ENCODE measurements at places on chromosomes 13 and 19. TPM values are rescaled to one million over a fixed set of nuclear protein-coding genes. Genes with fewer than 3 reads are reported as not detected.

The ZNF575 gene
- 1.7 TPM for total RNA-seq

The CRTC1 gene
- 8.8 TPM for total RNA-seq

DNA sequence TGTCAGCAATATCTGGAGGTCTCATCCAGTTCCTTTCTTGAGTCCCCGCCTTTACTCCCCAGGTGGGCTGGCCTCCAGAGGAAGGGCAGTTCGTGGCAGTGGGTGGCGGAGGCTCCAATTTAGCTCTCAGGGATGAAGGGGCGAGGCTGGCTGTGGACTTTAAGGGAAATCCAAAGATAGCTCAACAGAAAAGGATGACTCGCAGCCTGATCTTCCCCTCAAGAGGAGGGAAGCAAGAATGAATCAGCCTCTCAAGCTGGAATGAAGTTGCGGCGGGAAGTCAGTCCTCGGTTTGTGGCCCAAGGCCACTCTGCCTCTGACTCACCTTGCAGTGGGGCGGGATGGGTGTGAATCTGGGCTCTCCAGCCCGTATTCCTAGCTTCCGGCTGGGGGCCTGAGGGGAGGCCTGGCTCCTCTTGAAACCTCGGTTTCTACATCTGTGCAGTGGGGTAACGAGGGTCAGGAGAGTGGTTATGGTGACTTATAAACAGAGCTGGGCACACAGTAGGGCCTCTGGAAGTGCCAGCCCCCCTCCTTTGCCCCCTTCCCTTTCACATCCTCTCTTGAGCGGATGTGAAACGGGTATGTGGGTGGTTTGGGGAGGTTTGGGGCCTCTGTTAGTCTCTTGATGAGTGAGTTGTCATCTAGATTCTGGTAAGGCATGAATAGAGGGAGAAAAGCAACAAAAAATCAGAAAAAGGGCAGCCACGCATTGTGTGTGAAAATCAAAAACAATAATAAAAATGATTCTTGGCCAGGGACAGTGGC is 10.5 kb upstream of the SMG9 start:
- no peak for DNase-seq

DNA sequence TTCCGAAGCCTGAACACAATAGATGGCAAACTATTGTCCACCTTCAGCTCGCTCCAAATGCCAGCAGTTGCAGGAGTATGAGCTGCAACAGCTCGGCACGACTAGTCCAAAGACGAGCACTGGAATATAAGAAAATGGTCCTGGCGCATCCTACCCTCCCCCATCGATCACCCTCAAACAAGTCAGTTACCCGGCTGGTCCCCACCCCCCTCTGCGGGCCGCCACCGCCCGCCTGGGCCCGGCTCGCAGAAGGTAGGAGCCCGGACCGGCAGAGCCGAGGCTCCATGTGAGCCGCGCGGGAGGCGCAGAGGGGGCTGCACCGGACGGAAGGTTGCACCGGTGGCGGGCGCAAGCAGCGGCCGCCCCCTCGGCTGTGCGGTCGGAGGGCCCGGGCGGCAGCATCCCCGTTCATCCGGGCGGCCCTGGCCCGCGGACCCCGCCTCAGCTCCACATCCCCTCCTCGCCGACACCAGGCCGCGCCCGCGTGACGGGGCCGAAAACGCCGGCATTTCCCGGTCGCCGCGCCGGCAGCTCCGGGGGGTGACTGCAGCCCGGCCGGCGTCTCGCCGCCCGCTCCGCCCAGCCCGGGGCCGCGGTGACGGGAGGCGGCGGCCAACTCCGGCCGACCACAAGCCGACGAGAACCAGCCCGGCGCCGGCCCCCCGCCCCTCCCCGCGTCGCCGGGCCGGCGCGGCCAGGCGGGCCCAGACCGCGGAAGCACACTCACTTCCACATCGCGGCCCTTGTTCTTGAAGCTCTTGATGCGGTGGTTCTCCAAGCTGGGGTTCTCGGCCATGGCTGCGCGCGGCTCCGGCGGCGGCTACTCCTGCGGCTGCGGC is 552 bp downstream of the KPNA3 start:
- DNase-seq: peak; percentile 78

DNA sequence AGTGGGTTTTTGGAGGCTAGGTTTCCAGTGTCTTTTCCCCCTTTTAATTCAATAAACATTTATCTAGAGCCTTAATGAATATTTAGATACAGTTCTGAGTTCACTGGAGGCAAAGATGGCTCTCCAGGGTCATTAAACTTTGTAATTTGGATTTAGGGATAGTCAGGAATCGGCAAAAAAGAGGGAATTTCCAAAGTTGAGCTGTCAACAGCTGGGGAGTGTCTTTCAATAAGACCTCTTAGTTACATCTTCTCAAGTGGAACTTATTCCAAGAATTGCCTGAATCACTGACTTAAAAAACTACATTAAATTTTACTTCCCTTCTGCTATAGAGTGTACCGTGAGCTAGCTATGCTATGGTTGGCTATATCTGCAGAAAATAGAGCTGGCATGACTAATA is 2.0 kb downstream of the LRCH1 start:
- no peak for DNase-seq

All from cardiac septum (tissue), 1 donor.